ENCODE measurements at places on chromosomes 3 and 15.

- DNase-seq: no peak
Measured at GRCh38 chr3:43883729-43884396, 193.1 kb downstream of the ABHD5 start.

- no peak for DNase-seq
Measured at GRCh38 chr3:46674031-46674845, 19.2 kb downstream of the ALS2CL start.

DNA sequence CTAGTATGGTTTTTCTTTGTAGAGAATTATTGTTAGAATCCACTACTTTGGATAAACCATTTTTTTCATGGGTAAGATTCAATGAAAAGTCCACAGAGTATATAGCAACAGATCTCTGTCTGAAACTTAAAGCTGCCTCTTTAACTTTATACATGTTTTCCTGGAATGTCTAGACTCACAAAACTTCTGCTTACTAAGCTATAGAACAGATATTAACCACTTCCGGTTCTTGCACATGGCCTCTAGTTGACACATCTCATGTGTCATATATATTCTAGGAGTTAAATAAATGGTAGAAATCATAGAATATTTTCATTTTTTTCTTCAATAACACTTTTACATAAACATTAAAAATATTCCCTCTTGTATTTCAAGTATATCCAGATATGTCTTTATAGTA, 1693.9 kb downstream of the SI start:
- no peak for DNase-seq

DNA sequence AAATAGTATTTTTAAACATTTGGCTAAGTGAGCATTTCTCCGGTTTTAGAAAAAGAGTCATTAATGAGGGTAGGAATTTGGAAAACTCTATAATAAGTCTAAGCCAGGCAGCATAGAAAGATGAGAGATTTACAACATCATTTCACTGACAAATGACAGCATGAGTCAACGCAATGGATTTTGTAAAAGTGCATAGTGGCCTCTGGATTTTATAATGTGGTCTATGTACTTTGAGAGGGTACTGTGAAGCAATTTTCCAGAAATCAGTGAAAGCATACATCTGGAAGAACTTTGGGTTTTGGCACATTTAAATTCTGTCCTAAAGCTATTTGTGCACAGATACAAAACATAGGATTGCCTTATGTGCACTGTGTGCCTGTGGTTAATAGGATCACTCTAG, 130.8 kb upstream of the CCNL1 start:
- no peak for DNase-seq

- no peak for DNase-seq
Measured at GRCh38 chr3:183266454-183266853, 13.4 kb downstream of the B3GNT5 start.

GRCh38 chr3:82938821-82939328, 1177.4 kb upstream of the GBE1 start:
- DNase-seq: no peak

- DNase-seq: no peak
Measured at GRCh38 chr3:174417573-174417972, 441.6 kb upstream of the NAALADL2 start.

DNA sequence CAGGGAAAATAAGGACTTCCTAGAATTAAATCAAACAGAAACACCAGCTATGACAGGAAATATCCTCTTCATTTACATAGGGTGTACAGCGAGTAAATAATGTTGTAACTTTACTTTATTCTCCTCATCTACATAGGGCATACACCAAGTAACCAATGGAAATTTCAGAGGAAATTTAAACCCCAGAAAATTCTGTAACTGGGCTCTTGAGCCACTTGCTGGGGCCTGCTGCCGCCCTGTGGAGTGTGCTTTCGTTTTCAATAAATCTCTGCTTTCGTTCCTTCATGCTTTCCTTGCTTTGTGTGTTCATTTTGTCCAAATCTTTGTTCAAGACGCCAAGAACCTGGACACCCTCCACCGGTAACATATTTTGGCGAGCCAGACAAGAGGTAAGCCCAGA, 990.4 kb upstream of the CADM2 start:
- DNase-seq: no peak

GRCh38 chr3:106337116-106337515, 468.3 kb upstream of the CBLB start:
- no peak for DNase-seq

All from pulmonary artery endothelial cell (primary cell).